ENCODE measurements at places on chromosomes 5 and 9. TPM values are rescaled to one million over a fixed set of nuclear protein-coding genes. Genes with fewer than 3 reads are reported as not detected.

GRCh38 chr5:108814551-108814950, 66.9 kb downstream of the FER start:
- no peak overlapping the region for H3K4me3 ChIP-seq
- DNase-seq, result no peak
- H3K36me3 ChIP-seq, result no peaks in the 10 kb centered on the region
- H3K27ac ChIP-seq, result no peak overlapping the region
- H3K27me3 ChIP-seq, result no peaks in the 10 kb centered on the region

DNA sequence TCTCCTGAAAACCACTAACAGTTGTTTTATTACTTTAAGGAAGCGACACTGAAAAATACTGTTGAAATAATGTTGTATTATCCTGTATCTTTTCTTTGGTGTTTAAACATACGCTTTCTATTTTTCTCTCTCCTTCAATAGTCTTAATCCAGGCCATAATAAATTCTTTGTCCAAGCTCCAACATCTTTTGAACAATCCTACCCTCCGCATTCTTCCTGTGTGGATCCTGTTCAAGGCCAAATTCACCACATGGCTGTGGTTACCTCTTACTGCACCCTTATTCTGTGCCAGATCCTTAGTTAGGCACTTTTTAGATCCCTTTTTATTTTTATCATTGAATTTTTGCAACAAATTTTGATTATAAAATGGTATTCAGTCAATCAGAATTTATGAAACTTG, 1691.5 kb downstream of the MAT2B start:
- H3K27ac ChIP-seq, result no peak overlapping the region
- DNase-seq, result no peak
- H3K27me3 ChIP-seq, result no peaks in the 10 kb centered on the region
- H3K36me3 ChIP-seq, result no peaks in the 10 kb centered on the region

NNT gene
- total RNA-seq, result 49.5 TPM

GRCh38 chr9:98168941-98169488, 23.4 kb downstream of the CORO2A start:
- DNase-seq, result no peak
- H3K4me1 ChIP-seq, result peaks cover 57% of the 10 kb centered on the region
- H3K27ac ChIP-seq, result peak overlapping the region; percentile 90
- H3K27me3 ChIP-seq, result no peaks in the 10 kb centered on the region

TMEM8B gene
- 4.5 TPM for total RNA-seq

FGF18 gene
- 0.50 TPM for total RNA-seq

TXNDC8 gene
- total RNA-seq, result not detected

GRCh38 chr9:35110327-35110761, 5.3 kb downstream of the ATOSB start:
- peaks cover 5% of the 10 kb centered on the region for H3K36me3 ChIP-seq
- H3K27ac ChIP-seq, result peak overlapping the region; percentile 92
- peak overlapping the region; percentile 83 for H3K4me3 ChIP-seq

DNA sequence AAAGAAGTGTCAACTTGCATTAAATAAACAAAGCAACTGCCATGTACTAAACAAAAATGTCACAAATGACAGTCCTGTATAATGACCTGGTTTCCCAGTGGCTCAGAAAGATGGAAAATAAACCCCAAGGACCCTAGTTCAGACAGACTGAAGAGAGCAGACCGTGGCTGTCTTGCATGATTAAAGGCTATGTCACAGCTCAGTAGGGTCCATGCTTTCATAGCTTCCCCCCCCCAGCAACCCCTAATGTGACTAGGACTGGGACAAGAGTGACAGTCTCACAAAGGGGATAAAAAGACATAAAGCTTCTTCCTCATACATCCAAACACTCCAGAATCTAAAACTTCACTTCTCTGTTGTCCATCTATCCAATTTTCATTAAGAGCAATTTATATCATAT, 113.6 kb downstream of the NR6A1 start:
- no peaks in the 10 kb centered on the region for H3K36me3 ChIP-seq
- DNase-seq, result no peak
- no peak overlapping the region for H3K27ac ChIP-seq
- H3K4me1 ChIP-seq, result peaks cover 11% of the 10 kb centered on the region
- H3K4me3 ChIP-seq, result no peak overlapping the region

GRCh38 chr9:37210737-37211523, 90.6 kb downstream of the ZCCHC7 start:
- no peak for DNase-seq
- peaks cover 36% of the 10 kb centered on the region for H3K4me1 ChIP-seq
- no peaks in the 10 kb centered on the region for H3K36me3 ChIP-seq
- H3K27me3 ChIP-seq, result no peaks in the 10 kb centered on the region

DNA sequence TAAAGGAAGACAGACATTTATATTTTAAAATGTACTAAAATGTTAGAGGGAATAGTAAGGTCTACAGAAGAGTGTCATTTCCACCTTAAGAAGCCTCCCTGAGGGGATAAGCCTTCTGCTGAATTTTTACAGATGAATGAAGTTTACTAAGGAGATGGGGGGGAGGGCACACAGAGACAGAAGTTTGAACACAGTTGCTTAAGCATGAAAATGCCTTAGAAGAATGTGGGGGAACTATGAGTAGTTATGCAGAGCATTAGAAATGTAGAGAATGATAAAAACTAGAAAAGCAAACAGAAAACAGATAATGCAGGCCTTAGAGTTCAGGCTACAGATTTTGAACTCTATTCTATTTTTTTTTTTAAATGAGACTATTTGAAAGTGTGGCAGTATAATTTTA, 232.2 kb upstream of the VLDLR start:
- no peaks in the 10 kb centered on the region for H3K4me1 ChIP-seq
- H3K36me3 ChIP-seq, result no peaks in the 10 kb centered on the region
- DNase-seq, result no peak
- H3K27me3 ChIP-seq, result peaks cover 13% of the 10 kb centered on the region
- H3K27ac ChIP-seq, result no peak overlapping the region

GPR151 gene
- total RNA-seq, result not detected

GRCh38 chr5:168472329-168472728, 13.9 kb upstream of the RARS1 start:
- H3K36me3 ChIP-seq, result peaks cover 2% of the 10 kb centered on the region

DNA sequence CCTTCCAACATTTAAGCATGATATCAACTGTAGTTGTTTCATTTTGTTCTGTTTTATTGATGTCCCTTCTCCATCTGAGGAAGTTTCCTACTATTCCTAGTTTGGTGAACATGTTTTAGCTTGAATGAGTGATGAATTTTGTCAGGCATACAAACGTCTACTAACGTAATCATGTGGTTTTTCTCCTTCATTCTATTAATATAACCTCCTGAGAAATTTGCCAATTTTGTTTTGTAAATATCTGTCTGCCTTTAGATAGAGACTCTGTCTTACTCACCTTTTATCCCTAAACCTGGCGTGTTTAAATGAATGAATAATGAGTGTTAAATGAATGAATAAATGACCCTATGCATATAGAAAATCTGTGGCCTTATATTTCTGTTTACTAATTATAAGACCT, 26.5 kb upstream of the NREP start:
- no peaks in the 10 kb centered on the region for H3K36me3 ChIP-seq
- no peak for DNase-seq
- peaks cover 35% of the 10 kb centered on the region for H3K27me3 ChIP-seq
- no peak overlapping the region for H3K27ac ChIP-seq
- no peaks in the 10 kb centered on the region for H3K4me1 ChIP-seq

GRCh38 chr5:157352756-157353340, 86.9 kb downstream of the CYFIP2 start:
- H3K4me3 ChIP-seq, result no peak overlapping the region
- peaks cover 35% of the 10 kb centered on the region for H3K4me1 ChIP-seq
- no peak overlapping the region for H3K27ac ChIP-seq
- H3K27me3 ChIP-seq, result no peaks in the 10 kb centered on the region

GRCh38 chr9:92618633-92619225, 51.2 kb downstream of the IPPK start:
- DNase-seq, result no peak
- no peaks in the 10 kb centered on the region for H3K4me1 ChIP-seq
- no peak overlapping the region for H3K4me3 ChIP-seq

F2RL1 gene
- total RNA-seq, result 0.94 TPM

DNA sequence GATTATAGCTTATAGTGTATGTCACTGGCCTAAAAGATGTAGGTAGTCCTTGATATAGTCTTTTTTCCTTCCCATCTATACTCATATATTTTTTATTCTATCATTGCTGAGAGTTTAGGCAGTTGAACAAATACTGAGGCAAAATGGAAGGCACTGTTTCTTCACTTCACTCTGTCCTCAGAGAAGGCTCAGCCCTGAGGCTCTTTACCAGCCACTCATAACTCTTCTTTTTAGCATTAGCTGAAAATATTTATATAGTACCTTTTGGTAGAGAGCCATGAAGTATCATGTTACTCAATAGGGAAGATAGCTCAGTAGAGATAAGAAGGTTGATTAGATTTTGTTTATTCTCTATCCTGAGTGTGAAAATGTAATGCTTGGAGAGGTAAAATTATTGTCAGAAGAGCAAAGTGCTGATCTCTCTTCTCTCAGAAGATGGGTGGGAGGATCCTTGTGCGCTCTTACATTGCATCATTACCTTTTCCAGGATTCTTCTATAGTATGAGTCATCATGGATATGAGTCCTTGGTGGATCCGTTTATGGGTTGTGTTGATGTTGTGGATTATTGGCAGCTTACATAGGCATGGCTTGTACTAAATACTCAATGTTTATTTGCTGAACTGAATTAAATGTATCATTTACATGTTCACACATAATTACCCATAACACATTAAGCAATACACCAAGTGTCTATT, 88.1 kb downstream of the ANXA1 start:
- no peaks in the 10 kb centered on the region for H3K4me1 ChIP-seq
- peaks cover 3% of the 10 kb centered on the region for H3K36me3 ChIP-seq
- H3K4me3 ChIP-seq, result no peak overlapping the region
- H3K27me3 ChIP-seq, result peaks cover 32% of the 10 kb centered on the region
- DNase-seq, result no peak

All from T-helper 17 cell (primary cell).